ENCODE measurements at places on chromosomes 2 and 18.

- H3K27me3 ChIP-seq, result no peaks in the 10 kb centered on the region
- no peaks in the 10 kb centered on the region for H3K4me1 ChIP-seq
- H3K27ac ChIP-seq, result no peak overlapping the region
- no peak for DNase-seq
- no peak overlapping the region for H3K4me3 ChIP-seq
- H3K36me3 ChIP-seq, result no peaks in the 10 kb centered on the region
These were observed 315.8 kb downstream of the GULP1 start for GRCh38 chr2:188607501-188607900.

DNA sequence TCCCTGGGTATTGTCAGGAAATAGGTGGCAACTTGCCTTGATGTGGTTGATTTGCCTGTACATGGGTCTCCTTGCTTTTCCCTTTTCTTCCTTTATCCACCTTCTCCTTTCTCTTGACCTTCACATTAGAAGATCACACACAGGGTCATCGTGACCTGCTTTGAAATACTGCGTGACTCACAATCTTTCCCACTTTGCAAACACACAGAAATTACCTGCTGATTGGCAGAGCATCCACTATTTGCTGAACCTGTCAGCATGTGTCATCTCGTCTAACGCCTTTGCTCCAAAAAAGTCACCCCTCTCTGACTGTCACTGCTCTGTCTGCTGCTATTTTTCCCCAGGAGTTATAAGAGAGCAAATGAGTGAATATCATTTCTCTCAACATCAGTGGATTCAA, 60.8 kb downstream of the MYO3B start:
- no peaks in the 10 kb centered on the region for H3K36me3 ChIP-seq
- peaks cover 37% of the 10 kb centered on the region for H3K27me3 ChIP-seq
- H3K4me1 ChIP-seq, result no peaks in the 10 kb centered on the region
- no peak overlapping the region for H3K4me3 ChIP-seq

DNA sequence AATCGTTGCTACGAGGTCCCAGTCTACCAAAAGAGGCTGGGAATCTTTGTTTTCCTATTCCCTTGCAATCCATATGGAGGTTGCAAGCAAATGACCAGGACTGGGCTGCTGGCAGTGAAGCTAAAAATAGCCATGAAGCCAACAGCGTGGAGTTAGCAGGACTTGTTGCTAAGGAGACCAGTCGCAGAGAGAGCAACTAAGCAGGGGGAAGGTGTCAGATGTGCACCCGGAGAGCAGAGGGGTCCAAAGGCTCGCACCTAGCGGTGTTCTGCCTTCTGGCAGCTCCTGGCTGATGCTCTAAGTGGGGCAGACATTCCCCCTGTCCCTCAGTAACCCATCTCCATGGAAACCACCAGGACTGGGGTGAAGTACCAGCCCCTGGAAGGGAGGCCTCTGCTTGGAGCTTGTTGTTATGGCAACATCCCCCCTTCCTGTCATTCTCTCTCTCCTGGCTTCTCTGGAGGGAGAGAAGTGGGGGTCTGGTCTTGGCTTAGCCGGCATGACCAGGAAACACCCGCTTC, 84.6 kb downstream of the DNMT3A start:
- H3K4me1 ChIP-seq, result peaks cover 9% of the 10 kb centered on the region
- H3K27me3 ChIP-seq, result no peaks in the 10 kb centered on the region
- no peak overlapping the region for H3K4me3 ChIP-seq
- peak; percentile 44 for DNase-seq

GRCh38 chr2:28801726-28802125, 8.9 kb upstream of the SPDYA start:
- no peak overlapping the region for H3K4me3 ChIP-seq
- H3K27ac ChIP-seq, result no peak overlapping the region
- no peaks in the 10 kb centered on the region for H3K4me1 ChIP-seq
- no peaks in the 10 kb centered on the region for H3K27me3 ChIP-seq
- H3K36me3 ChIP-seq, result peaks cover 8% of the 10 kb centered on the region

Measured in endothelial cell of umbilical vein (primary cell).